ENCODE measurements at places on chromosomes 5 and 9.

GRCh38 chr5:176553260-176554085 is 4.3 kb downstream of the CDHR2 start:
- no peak for DNase-seq

DNA sequence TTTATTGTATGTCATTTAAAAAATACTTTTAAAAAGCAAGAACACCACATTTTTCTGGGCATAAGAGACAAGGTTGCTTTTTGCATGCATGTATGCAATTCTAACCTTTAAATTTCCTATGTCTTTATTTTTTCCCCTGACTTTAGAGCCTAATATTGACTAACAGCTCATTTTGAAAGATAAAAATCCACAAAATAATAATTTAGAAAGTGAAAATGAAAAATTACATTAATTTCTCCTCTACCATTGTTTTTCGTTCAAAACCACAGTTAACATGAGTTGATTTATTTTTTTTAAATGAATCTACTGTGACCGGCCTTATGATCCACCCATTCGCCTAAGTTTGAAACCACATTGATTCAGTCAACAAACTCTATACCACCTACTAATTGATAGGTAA is 137.5 kb upstream of the CDKN2B start:
- DNase-seq: no peak

- peak; percentile 60 for DNase-seq
Measured at GRCh38 chr5:78162253-78162862, 132.1 kb downstream of the AP3B1 start.

GRCh38 chr9:97753364-97753763 is 56.2 kb upstream of the XPA start:
- no peak for DNase-seq

DNA sequence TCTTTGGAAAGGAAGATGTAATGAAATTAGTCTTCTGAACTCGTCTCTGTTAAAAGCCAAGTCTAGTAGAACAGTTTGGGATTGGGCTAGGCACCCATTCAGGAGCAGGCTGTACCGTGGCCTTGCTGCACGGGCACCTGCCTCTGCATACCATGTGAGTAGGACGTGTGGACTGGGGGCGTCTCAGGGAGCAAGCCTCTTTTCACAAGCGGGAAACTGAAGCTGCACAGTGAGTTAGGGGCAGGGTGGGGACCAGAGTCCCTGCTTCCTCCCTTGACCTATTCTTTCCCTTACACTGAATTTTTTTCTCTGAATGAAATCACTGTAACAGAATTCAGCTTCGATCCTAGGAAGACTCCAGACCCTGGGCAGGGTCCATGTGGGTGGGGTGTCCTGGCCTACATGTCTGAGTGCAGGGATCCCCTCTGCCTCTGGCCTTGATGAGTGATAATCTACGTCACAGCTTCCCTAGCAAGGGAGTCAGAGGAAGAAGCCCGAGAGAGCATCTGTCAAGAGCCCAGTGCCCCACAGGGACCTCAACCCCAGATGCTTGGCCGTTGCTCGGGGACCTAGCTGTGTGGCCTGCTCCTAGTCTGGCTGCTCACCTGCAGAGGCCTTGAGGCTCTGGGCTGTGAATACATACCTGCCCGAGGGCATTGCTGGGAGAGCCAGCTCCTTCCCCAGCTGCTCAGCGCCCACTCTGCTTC is 15.1 kb downstream of the PHF2 start:
- no peak for DNase-seq

- no peak for DNase-seq
Measured at GRCh38 chr9:104871961-104872527, 55.9 kb downstream of the ABCA1 start.

- no peak for DNase-seq
Measured at GRCh38 chr9:95855961-95856360, 19.5 kb upstream of the ERCC6L2 start.

DNA sequence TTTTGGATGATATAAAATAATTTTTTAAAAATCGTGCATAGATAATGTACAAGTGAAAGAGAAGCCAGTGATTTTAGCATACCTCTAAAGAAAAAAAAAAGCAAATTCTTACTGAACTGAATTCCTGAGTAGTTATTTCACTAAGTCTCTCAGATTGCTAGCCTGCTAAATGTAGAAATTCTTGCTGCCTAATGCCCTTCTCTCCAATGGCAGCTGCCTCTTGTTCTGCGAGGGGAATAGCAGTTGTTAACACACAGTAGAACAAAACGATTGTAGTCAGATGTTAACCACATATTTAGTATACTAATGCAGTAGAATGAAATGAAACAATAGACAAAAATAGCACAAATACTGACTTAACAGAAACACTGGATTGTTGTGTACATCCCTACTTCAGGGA is 26.8 kb downstream of the SMAD5 start:
- no peak for DNase-seq

GRCh38 chr5:169895926-169896325 is 84.4 kb downstream of the INSYN2B start:
- no peak for DNase-seq

GRCh38 chr5:41270423-41271251 is 57.3 kb upstream of the C6 start:
- DNase-seq: peak; percentile 40
